ENCODE measurements at places on chromosomes 7 and 10. TPM values are rescaled to one million over a fixed set of nuclear protein-coding genes. Genes with fewer than 3 reads are reported as not detected.

The C10orf67 gene
- total RNA-seq, result under 0.01 TPM

The RBM28 gene
- total RNA-seq, result 8.1 TPM

The ADCYAP1R1 gene
- total RNA-seq, result 3.1 TPM

The KNDC1 gene
- total RNA-seq, result under 0.01 TPM

The MNX1 gene
- total RNA-seq, result not detected

The CACNA2D1 gene
- total RNA-seq, result 48.5 TPM

The LIPF gene
- total RNA-seq, result not detected

The IQUB gene
- total RNA-seq, result 0.37 TPM

The LBX1 gene
- not detected for total RNA-seq

The PRKCQ gene
- total RNA-seq, result not detected

The IDI2 gene
- under 0.01 TPM for total RNA-seq

The DKK1 gene
- total RNA-seq, result 92.1 TPM

The TMEM273 gene
- not detected for total RNA-seq

The CALN1 gene
- not detected for total RNA-seq
